ENCODE measurements at places on chromosomes 3 and 15.
A peak's percentile ranks its signal among the peaks of the same experiment; 100 is the strongest.

DNA sequence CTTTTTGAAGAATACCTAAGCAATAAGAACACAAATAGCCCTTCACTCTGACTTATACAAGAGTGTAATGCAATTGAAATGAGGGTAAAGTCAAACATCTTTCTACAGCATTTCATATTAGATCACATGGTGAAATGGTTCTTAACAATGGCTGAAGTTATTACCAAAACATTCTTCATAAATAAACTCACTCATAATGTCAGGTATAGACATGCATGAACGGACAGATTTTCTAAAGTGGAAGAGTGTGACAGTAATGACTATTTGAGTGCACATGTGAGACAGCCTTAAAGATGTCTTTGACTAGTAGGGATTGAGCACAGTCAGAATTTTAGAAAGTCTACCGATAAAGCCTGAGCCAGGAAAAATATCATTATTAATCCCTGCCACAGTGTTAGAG lies 471.0 kb downstream of the ZPLD1 start:
- DNase-seq: no peak

- no peak for DNase-seq
Measured at GRCh38 chr15:45529613-45530012, 7.1 kb upstream of the SLC30A4 start.

DNA sequence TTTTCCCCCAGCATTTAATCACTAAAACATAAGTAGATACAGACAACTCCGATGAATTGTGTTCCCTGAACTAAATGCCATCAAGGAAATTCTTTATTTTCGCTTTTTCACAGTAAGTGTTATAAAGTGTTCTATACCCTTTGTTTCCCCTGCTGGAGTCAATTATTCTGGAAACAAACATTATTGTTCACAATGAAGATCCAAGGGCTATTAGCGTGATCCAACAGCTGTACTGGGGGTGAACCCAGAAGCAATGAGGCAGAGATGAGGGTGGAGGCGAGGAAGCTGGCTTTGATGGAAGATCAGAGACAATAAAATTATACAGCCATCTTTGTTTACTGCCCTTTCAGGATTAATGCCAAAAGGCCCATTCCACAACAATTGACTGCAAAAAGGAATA lies 250.3 kb upstream of the IGF1R start:
- DNase-seq: no peak

DNA sequence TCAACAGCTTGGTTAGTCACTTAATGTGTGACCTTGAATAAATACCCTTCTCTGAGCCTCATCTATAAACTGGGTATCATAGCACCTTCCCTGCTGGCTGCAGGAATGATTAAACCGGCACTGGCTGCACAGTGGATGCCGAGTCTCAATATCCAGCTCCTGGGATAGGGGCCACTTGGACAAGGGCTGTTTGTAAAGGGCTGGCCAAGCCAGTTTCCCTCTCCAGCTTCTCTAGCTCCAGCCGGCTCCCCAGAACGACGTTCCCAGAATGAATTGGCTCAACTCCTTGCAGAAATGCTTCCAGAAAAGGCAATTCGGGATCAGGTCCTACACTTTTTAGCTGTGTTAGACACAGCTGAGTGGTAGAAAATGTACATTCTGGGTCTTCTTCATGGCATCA lies 58.8 kb downstream of the LSM3 start:
- no peak for DNase-seq

DNA sequence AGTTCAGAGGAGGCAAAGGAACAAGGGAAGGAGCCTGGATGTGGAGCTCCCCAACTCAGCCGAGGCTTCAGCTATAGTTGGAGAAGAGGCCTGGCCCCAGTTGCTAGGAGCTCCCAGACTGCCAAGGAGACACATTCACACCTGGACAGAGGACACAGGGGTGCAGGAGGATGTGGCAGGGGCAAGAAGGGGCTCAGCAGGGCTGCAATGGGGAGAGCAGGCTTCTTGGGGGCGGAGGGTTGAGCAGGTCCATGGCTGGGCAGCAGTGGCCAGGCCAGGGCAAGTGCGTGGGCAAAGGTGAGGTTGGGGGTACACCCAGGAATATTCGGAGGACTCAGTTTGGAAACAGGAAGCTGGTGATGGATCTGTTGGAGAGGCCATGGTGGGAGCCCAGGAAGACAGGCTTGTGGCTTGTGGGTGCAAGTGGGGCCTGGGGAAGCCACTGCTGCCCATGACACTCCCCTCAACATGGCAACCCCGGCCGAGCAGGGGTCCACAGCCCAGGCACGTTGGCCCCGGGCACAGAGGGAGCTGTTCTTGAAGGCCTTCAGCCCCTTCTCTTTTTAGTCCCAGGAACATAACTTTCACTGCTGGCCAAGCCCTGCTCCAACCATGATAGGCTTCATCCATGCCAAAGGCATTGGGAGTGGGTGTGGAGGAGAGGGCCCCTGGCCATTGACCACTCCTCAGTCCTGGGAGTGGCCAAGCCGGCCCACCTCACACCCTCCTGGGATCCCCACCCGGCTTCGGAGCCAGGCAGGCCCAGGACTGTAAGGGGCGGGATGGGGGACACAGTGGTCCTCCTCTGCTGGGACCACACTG lies 33.3 kb downstream of the TSPAN3 start:
- DNase-seq: no peak

DNA sequence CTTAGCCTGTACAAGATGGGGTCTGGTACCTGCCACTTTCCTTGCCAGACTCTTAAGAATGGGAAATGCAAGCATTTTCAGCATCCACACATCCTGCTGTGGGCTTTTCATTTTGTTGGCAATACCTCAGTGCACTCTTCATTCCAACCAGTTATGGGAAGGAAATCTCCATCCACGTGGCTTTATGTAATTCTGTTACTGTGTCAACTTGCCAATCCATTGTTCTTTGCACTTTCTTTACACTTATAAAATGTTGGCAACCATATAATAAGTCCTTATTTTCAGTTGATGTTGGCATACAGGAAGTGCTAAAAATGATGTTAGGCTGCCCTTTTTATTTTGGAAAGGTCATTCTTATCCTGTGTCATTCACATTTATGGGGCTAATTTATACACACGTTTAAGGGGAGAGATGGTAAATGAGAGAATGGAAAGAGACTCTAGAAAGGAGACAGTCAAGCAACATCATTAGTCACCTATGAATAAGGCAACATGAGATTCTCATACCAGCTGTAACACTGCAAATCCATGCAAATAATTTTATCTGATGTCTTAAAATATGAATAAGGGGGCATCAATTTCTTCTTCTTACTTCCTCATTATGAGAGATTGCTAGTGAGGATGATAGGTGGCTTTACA lies 238.7 kb downstream of the CHST2 start:
- no peak for DNase-seq

- DNase-seq: peak; percentile 76
Measured at GRCh38 chr3:194871143-194871863, 185.6 kb downstream of the FAM43A start.

DNA sequence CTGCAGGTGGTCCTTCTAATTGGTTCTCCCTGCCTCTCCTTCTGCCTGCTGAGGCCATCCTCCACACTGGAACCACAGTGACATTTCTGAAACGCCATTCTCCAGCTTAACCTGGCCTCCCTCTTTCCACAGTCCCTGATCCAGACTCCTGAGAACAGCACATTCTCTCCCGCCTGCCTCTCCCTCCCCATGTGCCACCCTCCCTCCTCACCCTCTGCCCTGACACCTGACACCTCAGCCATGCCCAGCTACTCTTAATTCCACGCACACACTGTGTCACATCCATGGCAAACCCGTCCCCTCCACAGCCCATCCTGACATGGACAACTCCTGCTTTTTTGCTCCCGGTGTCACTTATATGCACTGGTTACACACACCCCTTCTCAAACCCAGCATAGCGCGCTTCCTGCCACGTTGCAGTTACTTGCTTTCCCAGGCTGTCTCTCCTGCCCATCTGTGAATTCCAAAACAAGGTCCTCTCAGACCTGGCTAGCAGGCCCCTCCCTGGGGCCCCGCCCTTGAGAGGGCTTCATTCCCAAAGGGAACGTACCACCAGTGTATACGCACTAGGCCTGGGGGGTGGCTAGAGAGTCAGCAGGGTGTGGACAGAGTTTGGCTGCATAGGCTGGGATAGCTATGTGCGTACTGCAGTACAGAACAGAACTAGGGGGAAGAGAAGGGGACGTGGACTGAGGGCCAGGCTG lies 92.7 kb upstream of the BLM start:
- no peak for DNase-seq
